Globus pallidus (tissue), 1 donor: ENCODE measurements at places on chromosomes 5 and 9.

GRCh38 chr9:113993838-113994540 is 84.1 kb downstream of the AMBP start:
- peak; percentile 79 for DNase-seq

DNA sequence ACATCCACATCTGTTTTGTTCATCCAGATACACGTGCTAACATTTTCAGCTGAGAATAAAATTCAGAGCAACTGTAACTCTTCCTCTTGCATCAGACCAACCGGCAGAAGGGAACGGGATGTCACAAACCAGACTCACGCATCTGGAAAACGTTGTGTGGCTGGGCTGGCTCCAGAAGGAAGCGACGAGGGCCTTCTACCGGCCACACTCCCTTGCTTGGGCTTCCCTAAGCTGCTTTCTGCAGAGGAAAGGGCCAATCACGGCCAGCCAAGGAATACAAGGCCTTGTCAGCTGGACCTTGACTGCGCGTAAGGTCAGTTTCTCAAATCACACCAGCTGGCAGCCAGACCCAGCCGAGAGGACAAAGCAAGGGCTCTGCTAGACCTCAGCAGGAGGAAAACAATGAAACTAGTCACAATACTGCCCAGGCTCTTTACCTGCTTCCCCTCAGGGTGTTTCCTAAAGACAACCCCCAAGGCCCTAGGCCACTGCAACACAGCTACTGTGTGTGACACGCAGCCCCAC is 106.1 kb downstream of the THBS4 start:
- peak; percentile 74 for DNase-seq

DNA sequence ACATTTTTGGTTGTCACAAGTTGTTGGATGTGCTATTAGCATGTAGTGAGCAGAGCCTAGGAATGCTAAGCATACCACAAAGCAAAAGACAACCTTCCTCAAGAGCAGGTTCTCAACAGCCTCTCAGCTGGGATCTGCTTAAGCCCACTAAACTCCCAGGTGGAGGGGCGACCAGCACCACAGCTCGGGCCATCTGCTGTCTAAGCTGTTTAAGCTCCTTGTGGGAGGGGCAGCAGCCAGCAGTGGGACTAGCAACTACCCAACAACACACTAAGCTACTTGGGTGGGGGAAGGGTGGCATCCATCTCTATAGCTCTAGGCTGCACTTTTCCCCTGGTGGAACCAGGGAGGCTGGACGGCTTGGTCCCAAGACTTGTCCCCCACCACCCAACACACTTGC is 1052.7 kb upstream of the ARRDC3 start:
- no peak for DNase-seq

DNA sequence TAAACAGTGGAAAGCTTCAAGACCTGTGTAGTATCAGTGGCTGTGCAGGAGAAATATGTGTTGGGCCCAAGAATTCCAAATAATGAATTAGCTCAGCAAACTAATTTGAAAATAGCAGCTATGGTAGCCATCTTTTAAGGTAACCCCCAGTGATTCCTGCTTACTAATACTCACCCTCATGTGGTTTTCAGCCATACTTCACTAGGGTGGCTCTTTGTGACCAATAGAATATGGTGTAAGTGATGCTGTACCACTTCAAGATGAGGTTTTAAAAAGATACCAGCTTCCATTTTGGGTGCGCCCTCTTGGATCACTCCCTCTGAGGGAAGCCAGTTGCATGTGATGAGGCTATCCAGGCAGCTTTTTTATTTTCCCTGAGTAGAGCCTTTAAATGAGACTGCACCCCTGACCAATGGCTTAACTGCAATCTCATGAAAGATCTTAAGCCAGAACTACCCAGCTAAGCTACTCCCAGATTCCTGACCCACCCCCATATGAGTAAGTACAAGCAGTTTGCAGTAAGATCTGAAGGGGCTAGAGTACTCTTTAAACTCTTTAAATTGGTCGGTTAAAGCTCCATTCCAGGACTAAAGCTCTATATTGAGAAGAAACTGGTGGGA is 58.3 kb downstream of the UHRF2 start:
- DNase-seq = no peak

DNA sequence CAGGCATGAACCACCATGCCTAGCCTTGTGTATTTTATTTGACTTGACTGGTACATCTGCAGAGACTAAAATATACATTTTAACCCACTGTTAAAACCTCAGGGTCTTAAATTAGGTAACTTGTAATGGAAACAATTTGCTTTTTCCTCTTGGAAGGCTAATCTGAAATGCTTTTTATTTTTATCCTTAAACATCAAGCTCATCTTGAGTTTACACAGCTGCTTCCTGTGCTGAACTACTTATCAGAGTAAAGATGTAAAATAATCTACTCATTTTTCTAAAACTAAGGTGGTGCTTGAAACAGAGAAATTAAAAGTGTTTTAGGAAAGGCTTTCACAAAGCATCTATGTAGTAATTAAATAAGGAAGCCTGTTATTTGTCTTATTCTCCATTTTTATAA is 144.1 kb downstream of the ENTREP1 start:
- no peak for DNase-seq

GRCh38 chr5:117411701-117412100 is 837.1 kb upstream of the SEMA6A start:
- no peak for DNase-seq

DNA sequence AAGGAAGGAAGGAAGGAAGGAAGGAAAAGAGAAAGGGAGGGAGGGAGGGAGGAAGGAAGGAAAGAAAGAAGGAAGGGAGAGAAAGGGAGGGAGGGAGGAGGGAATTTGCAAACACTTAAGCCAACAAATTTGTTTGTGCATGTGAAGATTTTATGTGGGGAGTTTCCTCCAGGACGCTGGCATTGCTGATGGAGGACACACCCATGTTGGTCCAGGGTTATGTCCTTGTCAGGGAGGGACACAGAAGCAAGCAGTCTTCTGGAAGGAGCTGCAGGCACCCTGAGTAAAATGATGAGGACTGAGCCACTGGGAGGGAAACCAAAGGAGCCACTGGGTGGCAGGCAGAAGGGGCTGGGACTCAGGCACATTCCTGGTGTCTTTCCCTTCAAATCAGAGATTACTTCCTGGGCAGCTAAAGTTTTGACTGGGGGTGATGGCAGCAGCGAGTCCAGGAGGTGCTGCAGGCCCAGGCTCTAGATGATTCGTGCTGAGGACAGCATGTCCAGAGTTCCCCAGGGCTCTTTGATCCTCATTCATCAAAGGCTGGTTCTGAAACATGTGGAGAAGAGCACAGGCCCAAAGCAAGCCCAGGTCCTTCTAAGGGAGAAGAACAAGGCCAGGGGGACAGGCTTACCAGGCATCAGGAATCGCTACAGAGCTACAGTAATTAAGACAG is 109.2 kb downstream of the PAX5 start:
- DNase-seq = no peak

GRCh38 chr5:81545911-81546310 is 152.0 kb upstream of the ACOT12 start:
- no peak for DNase-seq

DNA sequence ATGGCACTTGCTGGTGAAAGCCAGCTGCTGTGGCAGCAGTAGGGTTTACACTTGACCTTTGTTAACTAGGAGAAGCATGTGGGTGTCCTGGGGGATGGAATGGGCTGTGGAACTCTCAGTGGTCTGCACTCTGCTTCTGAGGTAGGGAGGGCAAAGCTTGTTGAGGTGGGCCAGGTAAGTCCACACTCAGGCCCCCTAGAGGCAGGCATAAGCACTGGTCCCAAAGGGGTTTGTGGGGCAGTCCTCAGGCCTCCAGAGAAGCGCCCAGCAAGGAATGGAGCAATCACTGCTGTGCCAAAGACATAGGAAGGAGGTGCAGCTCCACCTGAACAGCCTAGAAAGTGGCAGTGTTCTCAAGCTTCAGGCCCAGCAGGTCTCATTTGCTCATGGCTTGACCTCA is 34.7 kb downstream of the INSL4 start:
- DNase-seq = no peak

GRCh38 chr5:34511481-34511880 is 144.6 kb upstream of the RAI14 start:
- no peak for DNase-seq

DNA sequence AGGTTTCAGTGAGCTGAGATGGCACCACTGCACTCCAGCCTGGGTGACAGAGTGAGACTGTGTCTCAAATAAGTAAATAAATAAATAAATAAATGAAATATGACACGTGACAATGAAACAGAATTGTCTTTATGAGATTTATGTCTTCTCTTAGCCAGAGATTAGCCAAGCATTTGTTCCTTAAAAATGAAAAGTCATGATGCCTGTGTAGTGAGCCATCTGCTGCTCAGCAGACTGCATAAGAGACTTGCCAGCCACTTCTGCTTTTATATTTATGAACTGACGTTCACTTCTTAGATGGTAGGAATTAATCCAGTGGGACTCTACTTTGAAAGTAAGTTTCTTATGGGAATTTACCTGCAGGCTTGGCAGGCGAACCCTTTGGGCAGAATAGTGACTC is 227.4 kb downstream of the NR3C1 start:
- no peak for DNase-seq

DNA sequence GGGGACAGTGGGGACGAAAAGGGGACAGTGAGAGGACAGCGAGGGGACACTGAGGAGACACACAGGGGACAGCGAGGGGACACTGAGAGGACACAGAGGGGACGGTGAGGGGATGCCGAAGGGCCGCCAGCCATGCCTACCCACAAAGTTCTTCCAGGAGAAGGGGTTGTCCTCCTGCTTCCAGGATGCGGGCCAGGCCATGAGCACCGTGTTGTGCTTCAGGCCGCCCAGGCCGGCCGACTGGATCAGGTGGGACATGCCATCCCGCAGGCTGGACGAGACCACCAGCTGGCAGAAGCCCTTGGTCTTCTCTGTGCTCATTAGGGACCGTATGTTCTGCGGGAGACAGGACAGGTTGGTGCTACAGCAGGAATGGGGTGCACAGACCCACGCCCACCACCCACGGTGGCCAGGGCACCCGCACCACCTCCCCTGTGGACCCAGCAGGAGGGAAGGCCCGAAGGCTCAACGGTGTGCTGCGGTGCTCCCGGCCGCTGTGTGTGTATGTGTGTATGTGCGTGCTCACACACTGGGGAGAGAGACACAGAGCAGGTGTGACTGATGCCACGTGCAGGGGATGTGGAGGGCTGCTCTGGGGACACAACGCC is 46.6 kb downstream of the SLC12A7 start:
- no peak for DNase-seq

GRCh38 chr9:22029231-22029630 is 20.1 kb upstream of the CDKN2B start:
- no peak for DNase-seq

DNA sequence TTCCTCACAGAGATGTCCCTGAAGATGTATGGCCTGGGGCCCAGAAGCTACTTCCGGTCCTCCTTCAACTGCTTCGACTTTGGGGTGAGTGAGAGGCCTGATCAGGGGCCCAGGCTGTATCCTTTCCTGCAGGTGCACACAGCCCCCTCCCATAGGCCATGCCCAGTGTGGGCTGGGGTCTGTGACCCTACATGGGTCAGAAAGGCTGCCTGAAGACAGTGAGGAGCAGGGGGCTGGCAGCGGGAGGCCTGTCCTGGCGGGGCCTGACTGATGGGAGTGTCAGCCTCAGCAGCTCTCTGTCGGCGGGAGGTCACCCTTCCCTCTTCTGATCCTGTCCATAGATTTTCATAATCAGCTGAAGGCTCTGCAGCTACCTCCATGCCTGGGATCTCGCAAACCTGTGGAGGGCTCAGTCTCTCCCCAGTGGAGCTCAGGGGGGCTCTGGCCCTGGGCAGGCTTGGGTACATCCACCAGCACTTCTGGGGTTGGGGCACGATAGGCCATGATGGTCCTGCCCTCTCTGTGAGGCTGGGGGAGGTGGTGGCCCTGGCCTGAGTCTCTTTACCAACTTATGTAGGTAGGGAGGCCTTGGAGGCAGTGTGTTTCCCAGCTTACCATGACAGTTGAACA is 98.5 kb downstream of the CACNA1B start:
- no peak for DNase-seq

DNA sequence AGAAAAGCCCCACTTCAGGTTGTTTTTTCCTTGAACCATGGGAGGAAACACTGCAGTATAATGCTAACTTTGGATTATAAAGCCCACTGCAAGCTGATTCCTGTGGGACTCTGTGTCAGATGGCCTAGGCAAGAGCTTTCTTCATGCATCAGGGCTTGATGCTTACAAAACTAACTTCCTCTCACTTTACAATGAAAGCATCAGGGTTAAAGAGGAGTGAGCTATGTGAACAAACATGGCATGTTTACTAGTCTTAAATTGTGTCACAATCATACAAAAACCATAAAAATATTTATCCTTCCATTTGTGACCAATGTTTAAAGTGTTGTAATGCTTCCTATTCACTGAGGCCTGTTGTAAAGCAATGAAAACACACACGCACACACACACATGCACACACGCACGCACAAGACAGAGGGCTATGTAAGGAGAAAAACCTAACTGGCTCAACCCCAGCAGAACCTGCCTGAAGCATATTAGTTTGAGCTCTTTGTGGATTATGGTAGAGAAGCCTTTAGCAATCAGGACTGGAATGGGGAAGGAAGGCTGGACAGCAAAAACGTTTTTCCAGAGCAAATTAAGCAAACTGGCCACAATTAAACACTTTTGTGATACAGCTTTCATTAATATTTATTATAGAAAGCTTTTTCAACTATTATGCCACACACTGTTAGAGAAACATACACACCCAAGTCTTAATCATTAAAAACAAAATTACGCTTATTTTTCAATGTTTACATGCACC is 122.2 kb downstream of the AUH start:
- DNase-seq = no peak

DNA sequence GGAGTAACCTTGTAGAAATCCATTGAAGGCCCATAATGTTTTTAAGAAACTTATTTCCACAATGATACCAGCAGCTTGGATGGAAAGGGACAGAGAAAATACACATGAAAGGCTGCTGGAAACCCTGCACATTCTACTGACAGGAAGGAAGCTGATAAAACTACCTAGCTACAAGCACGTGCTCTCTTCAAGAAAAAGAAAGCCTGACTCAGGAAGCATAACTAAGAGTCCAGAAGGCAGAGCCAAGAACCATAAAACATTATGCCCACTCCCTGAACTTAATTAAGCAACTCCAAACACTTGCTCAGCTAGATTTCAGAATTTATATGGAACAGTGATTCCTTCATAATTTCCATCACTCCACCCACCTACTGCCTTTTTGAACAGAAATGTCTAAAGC is 430.8 kb downstream of the SEMA5A start:
- no peak for DNase-seq

GRCh38 chr5:176863765-176864098 is 35.4 kb downstream of the HK3 start:
- DNase-seq = no peak

DNA sequence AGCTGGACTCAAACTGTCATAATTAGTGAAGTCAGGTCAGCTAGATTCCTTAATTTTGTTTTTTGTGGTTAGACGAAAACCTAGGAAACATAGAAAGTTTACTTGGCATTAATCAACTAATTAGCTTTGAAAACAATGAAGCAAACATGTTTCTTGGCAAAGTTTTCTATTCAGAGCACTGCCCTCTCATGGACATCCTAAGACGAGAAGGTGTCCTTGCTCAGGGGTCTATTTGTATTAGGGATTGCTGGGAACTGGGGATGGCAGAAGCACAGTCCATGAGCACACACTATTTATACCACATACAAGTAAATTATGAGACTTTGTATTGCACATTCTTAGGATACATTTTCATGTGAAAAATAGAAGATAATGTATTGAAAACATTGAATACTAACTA is 49.7 kb downstream of the POC5 start:
- DNase-seq = no peak
